ENCODE measurements at places on chromosomes 16 and 17. TPM values are rescaled to one million over a fixed set of nuclear protein-coding genes. Genes with fewer than 3 reads are reported as not detected.
A peak's percentile ranks its signal among the peaks of the same experiment; 100 is the strongest.

The KREMEN2 gene
- total RNA-seq = not detected

The ITGAD gene
- total RNA-seq = under 0.01 TPM

The CES5A gene
- total RNA-seq = not detected

The ACSM3 gene
- total RNA-seq = 1.3 TPM

The LRRC37A gene
- 2.8 TPM for total RNA-seq

The ABCC11 gene
- not detected for total RNA-seq

DNA sequence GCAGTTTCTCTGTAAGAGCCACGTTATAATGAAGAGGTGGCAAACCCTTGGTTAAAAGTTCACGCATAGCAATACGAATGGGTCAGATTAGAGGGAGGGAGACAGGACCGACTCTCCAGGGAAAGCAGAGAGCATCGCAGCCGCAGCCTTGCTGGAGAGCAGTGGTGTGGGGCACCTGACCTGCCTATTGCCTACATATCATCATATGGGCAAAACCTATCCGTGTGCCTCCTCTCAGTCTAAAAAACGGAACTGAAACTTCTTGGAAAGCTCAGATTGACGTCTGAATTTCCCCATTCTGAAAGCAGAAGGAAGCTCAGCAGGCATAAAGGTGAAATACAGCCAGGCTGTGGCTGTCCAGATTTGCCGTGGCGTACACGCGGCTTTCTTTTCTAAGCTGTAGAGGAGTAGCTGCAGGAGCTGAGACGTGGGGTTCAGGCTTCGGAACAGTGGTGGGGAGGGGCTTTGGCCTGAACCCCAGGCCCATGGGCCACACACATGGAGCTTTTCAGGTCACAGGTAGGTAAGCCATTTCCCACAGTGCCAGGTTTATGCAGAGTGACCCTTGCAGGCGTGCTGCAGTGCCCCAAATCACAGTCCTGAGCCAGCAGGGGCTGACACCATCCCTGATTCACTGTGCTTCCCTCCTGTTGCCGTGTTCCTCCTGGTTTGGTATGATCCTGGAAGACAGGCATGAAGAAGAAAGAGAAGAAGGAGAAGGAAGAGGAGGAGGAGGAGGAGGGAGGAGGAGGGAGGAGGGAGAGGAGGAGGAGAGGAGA lies 41.6 kb upstream of the TNRC6C start:
- no peak for DNase-seq

DNA sequence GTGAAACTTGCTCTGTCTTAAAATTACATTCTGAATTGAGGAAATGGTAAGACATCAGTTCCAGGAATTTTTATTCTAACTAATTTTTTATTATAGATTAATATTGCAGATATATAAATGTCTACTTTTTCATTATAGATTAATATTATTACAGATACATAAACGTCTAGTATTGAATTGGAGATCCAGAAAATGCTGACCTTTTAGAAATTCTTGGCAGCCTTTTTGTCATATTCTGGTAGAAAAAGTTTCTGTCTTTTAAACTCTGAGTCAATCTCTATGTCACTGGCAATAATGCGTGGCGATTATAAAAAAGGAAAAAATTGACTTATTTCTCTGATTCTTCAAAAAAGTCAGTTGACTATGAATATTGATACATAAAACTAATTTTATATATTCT lies 8.7 kb downstream of the ERCC4 start:
- no peak for DNase-seq

GRCh38 chr17:73420897-73421296 lies 109.1 kb upstream of the CDC42EP4 start:
- DNase-seq = no peak

GRCh38 chr17:17663160-17664063 lies 17.8 kb upstream of the RAI1 start:
- DNase-seq = no peak

GRCh38 chr16:67188323-67188722 lies 1.6 kb downstream of the EXOC3L1 start:
- DNase-seq = no peak

DNA sequence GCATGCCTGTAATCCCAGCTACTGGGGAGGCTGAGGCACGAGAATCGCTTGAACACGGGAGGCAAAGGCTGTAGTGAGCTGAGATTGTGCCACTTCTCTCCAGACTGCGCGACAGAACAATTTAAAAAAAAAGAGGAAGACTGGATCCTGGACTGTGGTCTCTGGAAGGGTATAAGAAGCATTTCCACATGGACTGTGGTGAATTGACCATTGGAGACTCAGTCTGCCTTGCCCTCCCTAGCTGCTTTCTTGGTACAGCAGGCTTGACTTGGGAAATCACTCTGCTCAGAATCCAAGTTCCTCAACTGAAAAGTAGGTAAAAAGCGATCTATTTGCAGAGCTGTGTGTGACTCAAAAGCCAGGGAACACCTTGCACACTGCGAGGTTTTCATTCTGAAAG lies 1.0 kb upstream of the MGRN1 start:
- no peak for DNase-seq

- no peak for DNase-seq
Observed at GRCh38 chr17:71427801-71428200, 693.0 kb upstream of the SOX9 start.

- no peak for DNase-seq
Observed at GRCh38 chr17:80318166-80318565, 57.5 kb downstream of the RNF213 start.

DNA sequence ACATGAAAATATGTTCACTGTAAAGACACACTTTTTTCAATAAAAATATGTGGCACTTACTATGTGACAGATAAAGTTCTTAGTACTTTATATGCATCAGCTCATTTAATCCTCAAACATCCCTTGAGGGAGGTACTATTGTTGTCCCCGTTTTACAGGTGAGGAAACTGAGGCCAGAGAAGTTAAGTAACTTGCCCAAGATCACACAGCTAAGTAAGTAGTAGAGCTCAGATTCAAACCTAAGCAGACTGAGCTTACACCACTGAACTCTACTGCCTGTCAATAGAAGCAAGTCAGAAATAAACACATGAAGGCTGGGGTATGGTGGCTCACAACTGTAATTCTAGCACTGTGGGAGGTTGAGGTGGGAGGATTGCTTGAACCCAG lies 13.9 kb downstream of the CDH3 start:
- no peak for DNase-seq

DNA sequence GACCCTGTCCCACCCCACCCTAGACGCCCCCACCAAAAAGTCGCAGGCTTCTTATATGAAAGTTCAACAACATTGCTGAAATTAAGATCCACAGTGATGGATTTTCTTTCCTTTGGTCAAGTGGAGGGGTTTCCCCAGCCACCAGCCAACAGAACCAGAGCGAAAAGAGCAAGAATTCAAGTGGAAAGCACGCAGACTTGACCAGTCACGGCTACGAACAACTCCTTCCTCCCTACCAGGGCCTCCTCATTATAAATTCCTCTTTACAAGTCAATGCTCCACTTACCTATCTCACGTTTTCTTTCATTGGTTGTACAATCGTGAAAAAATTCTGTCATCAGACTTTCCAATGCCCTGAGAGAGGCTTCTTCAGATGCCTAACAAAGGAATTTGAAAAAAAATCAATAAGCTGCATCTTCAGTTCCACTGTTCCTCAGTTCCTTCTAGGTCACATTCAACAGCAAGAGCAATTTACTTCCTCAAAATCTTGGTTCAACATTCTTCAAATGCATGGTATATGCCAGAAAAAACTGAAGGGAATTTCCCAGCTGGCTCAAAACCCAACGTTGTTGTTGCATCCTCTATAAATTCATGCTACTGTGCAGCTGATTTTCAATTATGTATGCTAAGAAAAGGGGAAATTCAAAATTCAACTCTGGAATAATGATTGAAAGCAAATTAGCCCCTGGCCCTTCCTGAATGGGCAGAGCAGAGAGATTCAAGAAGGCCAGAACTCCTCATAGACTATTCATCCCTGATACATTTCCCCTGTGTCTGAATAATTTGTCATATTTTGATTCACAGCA lies 30.9 kb downstream of the XPO6 start:
- DNase-seq = no peak

- no peak for DNase-seq
Observed at GRCh38 chr17:55930291-55930809, 179.5 kb downstream of the PCTP start.

GRCh38 chr17:81427173-81428120 lies 32.2 kb downstream of the BAHCC1 start:
- DNase-seq = no peak

- DNase-seq = no peak
Observed at GRCh38 chr17:5669191-5669590, 84.9 kb upstream of the NLRP1 start.

GRCh38 chr16:987906-988305 lies 6.3 kb downstream of the SOX8 start:
- DNase-seq = no peak

DNA sequence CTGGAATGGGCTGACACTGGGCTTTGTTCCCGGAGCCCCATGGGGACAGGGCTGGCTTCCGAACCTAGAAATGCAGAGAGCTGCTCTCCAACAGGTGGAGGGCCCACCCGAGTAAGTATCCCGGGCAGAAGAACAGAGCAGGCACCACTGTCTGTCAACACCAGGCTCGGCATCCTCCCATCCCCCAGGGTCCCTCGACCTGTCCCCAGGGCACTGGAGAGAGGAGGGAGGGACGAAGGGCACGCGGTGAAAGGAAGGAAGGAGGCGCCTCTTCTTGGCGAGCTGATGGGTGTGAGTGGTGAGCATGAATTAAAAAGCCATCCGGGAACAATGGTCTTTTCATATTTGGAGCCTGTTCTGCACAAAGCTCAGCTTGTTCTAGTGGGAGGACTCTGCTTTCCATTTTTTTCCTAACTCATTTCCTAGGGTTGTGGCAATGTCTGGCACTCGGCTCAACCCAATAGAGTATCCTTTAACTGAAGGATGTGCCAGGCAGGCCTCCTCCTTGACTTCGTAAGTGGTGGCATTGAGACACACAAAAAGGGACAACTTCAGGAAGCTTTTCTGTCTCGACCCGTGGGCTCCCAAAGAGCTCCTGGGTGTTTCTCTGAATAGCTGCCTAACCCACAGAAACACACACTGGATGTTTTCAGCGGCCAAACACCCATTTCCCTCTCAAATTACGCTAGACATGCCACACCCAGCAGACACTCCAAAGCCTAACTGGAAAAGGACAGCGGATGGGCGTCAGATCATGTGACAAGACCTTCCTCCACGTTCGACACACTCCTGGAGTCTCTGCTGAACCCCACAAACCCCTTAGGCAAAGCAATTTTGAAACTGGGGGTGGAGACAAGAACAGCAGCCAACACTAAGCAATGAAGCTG lies 47.7 kb downstream of the ZFHX3 start:
- peak; percentile 78 for DNase-seq

GRCh38 chr17:11144358-11145233 lies 96.4 kb upstream of the SHISA6 start:
- no peak for DNase-seq

GRCh38 chr16:29790949-29791844 lies 646 bp downstream of the KIF22 start:
- no peak for DNase-seq

DNA sequence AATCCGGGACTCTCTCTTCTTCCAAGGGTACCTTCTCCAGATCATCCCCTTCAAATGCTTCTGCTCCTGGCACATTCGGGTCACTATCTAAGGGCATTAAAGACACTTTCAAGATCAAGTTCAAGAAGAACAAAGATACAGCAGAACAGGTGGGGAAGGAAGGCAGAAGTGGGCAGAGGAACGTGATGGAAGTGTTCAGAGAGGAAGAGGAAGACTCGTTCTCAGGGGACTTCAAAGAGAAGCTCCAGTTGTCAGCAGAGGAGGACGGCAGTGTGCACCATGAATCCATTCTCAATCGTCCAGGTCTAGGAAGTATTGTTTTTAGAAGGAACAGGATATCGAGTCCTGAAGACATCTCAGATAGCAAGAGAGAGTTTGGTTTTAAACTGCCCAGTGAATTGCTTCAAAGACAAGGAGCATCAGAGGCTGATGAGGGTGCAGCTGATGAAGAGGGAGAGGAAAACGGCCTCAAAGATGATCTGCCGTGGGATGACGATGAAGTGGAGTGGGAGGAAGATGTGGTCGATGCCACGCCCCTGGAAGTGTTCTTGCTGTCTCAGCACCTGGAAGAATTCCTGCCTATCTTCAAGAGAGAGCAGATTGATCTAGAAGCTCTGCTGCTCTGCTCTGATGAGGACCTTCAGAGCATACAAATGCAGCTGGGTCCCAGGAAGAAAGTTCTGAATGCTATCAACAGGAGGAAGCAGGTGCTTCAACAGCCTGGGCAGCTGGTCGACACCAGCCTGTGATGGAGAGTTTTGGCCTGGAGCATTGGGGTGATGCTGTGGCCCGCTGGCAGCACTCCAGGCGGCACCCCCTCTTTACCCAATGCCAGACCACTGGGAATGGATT lies 16.8 kb downstream of the ANKS4B start:
- no peak for DNase-seq

DNA sequence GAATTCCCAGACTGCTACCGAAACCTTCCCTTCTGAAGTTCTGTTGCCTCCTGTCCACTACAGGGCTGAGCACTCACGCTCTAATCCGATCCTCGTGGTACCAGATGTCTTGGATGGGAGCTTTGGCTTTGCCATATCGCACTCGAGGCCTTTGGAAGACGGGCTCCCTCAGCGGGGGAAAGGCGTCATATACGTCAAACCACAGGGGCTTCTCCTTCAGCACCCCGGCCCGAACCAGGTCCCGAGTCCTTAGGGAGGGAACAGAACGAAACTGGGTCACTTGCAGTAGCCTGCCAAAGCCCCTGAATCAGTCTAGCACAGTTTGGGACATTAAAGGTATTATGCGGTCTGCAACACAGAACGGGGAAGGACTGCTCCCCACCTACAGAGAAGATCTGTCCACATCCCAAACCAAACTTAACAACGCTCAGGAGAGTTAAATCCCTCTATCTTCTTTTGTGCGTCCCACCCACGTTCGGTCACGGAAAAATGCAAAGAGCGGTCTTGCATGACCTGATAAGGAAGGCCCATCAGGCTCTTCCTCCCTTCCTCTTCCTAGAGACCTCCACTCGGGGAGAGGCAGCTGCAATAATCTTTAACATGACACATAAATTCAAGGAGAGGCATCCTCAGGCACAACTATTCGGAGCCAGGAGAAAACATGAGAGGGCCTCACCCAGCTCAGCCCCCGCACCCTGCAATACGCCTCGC lies 526 bp downstream of the MRPS23 start:
- DNase-seq = no peak

- no peak for DNase-seq
Observed at GRCh38 chr17:75778861-75779249, 5.8 kb upstream of the UNK start.

- DNase-seq = no peak
Observed at GRCh38 chr16:54932737-54933254, 2.1 kb downstream of the IRX5 start.

- no peak for DNase-seq
Observed at GRCh38 chr17:81018044-81018802, 16.7 kb upstream of the BAIAP2 start.

- DNase-seq = no peak
Observed at GRCh38 chr16:81106826-81107503, 10.8 kb upstream of the GCSH start.
